D341Med (cell line): ENCODE measurements at places on chromosomes 4 and X.

DNA sequence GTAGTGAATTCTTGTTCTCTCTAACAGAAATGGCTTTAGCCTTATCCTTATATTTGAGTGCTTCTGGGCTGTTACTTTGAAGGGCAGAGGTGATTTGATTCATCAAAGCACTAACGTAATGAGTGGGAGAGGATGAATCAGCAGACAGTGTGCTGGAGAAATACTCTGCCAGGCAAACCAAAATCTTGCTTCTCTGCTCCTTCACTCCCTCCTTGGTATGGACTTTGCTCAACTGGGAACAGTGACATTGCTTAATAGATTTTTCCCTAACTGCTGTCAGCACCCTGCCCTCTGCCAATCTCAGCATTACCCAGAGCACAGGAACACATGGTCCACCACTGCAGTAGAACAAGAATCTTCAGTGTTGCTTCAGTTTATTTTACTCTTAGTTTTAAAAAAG, 56.0 kb downstream of the PDLIM5 start:
- no peak for DNase-seq

DNA sequence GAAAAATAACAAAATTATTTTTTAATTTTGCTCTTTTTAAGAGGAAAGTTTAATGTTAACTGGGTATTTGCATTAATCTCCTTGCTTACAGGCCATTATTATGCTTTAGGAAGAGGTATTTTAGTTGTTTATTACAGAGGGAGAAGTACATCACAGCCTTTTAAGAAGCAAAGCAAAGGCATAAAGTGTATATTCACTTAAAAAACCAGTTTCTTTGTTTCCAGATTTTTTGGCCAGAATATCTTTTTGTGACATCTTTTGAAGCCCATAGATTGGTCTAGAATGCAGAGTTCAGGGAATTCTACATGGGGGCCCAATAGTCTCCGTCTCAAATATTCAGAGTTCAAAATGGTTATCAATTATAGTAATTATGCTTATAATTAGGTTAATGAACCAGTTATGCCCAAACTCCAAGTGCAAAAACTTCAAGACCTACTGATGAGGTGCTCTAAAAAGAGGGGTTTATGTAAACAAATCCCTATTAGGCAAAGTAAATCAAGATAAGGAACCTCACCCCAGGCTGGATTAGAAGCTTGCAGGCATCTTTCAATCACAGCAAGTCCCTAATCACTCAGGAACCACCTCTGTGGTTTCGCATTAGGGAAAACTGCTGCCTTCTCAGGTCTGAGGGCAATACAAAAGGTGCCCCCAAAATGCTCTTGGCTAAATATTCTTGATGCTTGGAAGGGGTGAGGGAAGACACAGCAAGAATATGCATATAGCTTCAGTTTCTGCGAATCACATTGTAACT, 1.4 kb downstream of the CXXC4 start:
- DNase-seq = no peak

DNA sequence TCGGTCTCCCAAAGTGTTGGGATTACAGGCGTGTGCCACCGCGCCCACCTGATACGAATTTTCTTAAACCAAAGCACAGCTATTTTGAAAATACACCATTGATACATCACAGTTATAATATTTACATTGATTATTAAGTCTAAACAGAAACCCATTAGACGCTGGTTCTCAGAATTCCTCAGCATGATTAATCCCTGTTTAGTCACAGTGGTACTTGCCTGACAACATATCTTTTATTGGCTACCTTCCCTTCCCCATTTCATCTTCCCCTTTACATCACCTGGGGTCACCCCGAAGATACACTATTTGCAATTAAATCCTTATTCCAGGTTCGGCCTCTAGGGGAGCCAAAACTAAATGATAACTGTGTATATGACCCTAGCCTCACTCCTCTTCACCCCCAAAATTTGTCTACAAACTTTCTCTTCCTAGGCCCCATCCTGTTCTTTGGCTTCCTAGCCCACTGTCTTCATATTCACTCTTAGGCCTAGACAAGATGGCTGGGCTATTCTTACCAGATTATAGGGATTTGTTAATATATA, 36.8 kb upstream of the IL1RAPL1 start:
- no peak for DNase-seq

- DNase-seq = no peak
These were observed 68.2 kb downstream of the CRLF2 start for GRCh38 chrX:1144293-1144692.

- DNase-seq = no peak
These were observed 50.3 kb upstream of the ARHGEF9 start for GRCh38 chrX:63835361-63835760.

GRCh38 chr4:152463562-152463961, 72.3 kb downstream of the FBXW7 start:
- no peak for DNase-seq

DNA sequence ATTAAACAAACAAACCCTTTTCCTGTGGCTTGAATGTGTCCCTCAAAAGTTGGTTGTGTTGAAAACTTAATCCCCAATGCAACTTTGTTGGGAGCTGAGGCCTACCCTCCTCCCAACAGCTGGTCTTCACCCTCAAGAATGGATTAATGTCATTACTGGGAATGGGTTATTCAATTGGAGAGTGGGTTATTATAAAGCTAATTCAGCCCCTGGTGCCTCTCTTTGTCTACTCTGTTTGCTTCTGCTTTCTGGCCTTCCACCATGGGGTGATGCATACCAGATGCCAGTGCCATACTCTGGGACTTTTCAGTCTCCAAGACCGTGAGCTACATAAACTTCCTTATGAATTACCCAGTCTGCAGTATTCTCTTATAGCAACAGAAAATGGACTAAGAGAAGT, 706.5 kb downstream of the CCSER1 start:
- no peak for DNase-seq

DNA sequence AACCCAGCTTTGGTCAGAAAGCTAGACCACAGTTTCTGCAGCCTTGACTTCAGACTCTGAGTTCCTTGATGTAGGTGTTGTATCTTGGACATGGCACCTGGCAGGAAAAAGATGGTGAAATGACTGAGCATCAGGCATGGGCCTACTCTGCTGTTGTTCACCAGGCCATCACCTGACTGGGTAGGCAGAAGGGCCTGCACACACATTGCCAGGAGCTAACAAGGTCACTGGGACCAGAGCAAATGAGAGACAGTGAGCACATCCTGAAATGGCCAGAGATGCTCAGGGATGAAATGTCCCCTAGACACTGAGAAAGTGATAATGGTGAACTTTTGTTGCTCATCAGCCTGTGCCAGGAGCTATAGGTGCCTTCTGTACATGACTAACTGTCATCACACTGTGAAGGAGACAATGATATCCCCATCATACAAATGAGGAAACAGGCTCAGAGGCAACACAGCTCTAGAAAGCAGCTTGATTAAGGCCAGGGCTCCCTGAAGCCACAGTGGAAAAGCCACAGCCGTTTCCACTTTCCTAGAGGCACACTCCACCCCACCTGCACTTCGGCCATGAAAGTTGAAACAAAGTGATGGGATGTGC, 128.3 kb downstream of the TSPAN5 start:
- DNase-seq = no peak

DNA sequence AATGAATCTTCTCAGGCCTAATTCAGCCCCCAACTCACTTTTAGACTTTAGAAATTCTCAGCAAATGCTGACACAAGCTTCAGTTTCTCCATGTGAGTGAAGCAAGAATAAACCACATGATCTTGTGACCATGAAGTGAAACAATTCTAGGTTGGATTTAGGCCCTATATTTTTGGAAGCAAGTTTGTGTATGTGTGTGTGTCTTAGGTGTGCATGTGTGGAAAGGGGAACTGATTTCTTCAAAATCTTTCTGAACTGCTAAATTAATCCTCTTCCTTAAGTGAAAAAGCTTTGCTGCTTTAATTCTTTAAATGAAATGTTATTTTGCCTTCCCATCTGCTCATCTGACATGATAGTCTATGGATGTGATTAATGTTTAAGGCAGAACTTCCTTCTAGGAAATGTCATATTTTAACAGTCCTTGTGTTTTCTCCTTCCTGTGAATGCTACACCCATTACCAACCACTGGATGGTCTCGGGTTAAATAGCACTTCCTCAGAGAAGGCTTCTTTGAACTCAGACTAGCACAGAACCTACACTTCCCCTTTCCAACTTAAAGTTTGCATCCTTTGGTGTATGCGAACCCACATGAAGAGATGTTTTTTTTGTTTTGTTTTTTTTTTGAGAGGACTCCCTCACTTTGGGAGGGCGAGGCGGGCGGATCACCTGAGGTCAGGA, 1.2 kb upstream of the TMEM144 start:
- no peak for DNase-seq
